ENCODE measurements at places on chromosomes 3 and 15.

- no peak for DNase-seq
Measured at GRCh38 chr3:126155280-126155640, 25.1 kb downstream of the ALDH1L1 start.

GRCh38 chr3:62007036-62007435 is 366.3 kb downstream of the FEZF2 start:
- no peak for DNase-seq

DNA sequence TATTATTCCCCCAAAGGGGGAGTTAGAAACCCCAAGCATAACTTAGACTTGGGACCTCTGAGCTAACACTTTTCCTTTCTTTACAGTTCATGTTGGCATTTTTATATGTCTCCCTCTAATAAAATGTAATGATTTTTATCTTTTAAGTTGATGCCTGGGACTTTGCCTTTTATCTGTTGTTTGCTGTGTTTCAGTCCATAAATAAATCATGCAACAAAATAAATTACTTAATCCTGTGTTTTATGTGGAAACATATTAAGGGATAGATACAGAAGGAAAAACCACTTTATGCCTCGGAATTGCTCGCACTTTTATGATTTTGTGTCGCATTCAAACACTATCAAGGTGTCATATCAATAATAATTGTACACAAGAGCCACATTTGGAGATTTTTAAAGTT is 93.7 kb upstream of the TBC1D5 start:
- DNase-seq, result no peak

- no peak for DNase-seq
Measured at GRCh38 chr15:96619174-96619573, 288.7 kb downstream of the NR2F2 start.

GRCh38 chr3:52534281-52535183 is 875 bp upstream of the NT5DC2 start:
- DNase-seq, result no peak

DNA sequence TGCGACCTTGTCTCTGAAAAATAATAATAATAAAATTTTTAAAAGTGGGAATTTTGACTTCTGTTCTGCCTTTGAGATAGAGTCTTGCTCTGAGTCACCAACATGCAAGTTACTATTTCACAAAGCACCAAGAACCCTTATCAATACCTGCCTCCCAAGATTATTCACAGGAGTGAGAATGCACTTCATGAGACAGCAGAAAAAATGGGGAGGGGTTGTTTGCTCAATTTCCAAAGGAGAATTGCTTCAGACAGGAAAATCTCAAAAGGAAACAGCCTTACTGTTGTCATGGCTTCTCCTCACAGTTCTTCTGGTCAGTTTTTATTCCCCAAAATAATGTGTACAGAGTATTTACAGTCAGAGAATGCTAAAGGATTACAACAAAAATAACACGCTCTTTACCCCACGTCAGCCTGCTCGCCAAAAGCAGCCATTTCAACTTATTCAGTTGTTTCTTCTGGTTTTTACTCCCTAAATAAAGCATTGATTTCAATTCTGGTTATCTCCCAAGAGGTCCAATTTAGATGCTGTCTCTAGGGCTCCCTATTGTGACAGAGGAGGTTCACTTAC is 89.0 kb downstream of the PPCDC start:
- DNase-seq, result no peak

- no peak for DNase-seq
Measured at GRCh38 chr3:101903451-101903871, 54.1 kb downstream of the NFKBIZ start.

- no peak for DNase-seq
Measured at GRCh38 chr3:59780209-59780608, 730.4 kb upstream of the CFAP20DC start.

- DNase-seq, result no peak
Measured at GRCh38 chr3:139020868-139021234, at the start of gene PRR23B. Gene PRR23B (minus strand): TSS chr3:139020926. CDS start chr3:139020661, 265 bp downstream.

GRCh38 chr15:70400766-70401541 is 303.2 kb upstream of the TLE3 start:
- DNase-seq, result no peak

DNA sequence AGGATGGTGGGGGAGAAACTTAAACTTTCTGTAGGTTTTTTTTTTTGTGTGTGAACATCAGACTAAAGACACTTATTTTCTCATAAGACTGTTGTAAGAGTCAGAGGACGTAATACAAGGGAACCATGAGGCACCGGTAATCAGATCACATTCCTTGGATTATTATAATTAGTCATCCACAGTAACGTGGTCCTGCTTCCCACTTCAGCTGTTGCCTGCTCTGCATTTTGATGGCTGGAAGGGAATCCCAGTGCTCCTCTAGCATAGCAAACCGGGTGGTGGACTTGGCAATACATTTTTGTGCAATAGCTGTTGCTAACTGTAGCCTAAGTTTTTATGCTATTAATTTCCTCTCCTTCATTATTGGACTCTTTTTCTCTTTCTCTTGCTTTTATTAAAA is 294.8 kb downstream of the NR2F2 start:
- DNase-seq, result no peak

DNA sequence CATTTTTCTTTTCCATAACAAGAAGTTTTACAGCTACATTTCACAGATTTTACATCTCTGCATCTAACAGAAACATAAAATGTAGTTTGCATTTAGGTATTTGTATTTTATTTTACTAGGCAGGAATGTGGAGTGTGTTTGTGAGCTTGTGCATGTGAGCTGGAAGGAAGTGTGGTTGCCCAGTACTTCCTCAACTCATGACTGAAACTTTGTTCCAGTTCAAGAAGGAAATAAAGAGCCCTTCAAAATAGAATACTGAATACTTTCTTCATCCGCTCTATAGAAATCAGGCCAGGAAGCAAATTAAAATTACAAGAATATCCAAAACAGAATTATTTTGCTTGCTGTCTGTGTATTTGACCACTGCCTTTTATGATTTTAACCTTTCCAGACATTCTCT is 81.3 kb downstream of the CHL1 start:
- no peak for DNase-seq

DNA sequence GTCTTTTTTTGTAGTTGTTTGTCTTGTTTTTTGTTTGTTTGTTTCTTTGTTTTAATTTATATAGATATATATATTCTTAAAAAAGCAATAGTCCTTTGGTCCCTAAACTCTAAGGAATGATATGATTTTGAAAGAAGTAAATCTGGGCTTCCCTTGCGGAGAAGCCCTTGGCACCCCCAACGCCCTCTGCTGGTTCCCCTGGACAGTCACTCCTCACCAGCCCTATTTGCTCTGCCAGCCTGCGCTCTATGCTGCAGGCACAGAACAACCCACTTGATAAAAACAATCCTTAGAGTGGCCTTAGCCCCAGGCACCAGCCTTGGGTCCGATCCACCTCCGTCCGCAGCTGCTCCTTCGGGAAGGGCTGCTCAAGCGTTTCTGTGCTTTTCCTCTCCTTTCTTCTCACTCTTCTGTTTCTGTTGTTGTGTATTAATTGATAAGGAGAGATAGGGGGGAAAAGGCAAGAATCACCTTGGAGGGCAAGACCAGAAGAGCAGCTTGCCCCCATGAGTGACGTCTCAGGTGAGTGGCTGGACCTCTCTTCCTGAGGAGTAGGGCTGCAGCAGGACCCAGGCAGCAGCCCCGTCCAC is 13.7 kb upstream of the PARP6 start:
- DNase-seq, result no peak

GRCh38 chr3:186360779-186361178 is 1.3 kb downstream of the DGKG start:
- DNase-seq, result no peak

DNA sequence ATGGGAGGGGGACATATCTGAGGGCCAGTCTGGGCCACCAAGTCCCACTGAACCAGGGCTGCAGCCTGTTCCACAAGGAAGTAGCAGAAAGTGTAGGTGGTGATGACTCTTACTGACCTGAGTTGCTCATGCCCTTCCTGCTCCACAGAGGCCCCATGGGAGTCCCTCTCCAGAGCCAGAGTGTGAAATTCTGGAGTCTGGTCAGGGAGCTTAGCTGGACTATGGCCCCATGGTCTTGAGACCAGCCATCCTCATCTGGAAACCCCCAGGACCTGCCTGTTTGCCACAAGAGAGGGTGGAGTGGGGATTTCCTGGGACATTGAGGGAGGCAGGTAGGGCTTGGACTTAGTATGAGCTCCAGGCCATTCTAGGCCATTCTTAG is 3.0 kb downstream of the SPINT1 start:
- no peak for DNase-seq

DNA sequence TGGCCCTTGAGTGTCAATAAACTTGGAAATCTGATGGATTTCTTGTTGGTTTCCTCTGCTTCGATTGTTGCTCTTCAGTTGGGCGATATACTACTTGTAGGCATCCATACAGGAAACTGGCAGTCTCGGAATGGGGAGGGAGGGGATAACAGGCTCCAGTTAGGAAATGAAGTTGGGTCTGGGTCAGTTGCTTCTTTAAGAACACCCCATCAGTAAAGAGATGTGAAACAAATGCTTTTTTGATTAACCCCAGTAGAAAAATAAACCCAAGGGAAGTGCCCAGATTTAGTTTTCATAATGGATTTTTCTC is 681 bp downstream of the CHMP2B start:
- no peak for DNase-seq

- DNase-seq, result no peak
Measured at GRCh38 chr3:157175691-157176507, 16.0 kb upstream of the CCNL1 start.

DNA sequence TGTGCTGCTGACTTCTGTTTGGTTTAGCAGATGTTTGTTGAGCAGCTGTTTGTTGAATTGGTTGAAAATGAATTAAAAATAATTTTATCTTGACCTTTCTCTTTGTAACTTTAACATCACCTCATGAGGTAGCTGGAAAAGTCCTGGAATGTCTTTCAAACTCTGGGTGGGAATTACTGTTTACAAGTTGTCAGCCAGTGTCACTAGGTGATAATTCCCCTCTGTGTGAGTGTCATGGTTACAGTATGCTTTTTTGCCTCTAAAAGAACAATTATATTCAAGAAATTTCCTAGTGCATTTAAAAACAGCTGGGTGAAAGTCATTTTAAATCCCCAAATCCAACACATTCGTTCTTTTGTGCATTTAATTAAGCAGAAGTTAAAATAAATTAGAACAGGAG is 113.2 kb downstream of the PTPRG start:
- no peak for DNase-seq

DNA sequence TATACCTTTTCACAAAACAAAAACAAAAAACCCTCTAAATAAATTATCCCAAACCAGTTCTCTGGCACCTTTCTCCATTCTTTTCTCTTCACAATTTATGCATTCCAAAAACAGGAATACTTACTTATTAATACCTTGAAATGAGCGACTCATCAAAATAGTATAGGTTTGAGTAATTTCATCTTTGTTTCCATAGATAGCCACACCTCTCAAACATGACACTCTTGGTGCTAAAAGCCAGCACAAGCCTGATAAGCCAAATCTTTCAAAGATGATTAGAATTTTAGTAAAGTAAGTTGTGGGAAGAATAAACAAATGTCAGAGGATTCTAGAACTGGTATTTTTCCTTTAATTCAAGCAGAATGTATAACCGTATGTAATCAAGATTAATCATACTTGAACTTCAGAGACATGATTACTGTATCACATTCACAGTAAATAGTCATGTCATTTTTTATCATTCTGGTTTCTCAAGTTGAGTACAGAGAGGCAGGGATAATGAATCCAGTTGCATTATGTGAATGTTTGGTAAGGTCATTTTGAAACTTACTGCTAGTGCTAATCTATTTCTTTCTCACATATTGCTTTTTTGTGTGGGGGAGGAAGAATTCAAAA is 12.1 kb upstream of the WDR5B start:
- no peak for DNase-seq

DNA sequence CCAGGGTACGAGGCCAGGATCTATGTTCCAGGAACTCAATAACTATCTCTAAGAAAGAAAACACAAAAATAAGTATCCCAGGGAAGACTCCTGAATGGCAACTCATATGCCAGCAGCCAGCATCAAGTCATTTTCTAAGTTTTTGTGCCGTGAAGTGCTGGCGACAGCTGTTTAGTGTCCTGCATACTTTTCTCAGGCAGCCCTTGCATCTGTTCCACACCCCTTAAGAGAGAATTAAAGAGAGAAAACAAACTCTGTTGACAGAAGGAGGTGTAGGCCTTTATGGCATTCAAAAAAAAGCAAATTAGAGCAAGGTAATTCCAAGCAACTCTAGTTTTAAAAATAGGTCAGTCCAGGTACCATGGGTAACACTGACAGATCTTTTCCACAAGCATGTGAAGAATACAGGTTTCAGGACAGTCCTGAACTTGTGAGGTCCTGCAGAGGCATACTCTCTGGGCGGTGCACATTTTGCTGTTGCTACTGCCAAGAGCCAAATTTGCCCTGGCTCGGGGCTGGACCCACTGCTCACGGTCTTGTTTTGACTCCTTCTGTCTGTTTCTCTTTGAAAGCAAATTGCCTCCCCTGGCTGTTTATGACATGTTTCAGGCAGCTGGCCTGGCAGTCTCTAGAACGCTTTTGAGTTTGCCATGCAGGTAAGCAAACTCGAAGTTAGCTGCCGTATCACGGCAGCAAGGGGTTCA is 252.1 kb upstream of the ADAMTS9 start:
- no peak for DNase-seq

- DNase-seq, result no peak
Measured at GRCh38 chr3:197520311-197521276, 35.2 kb downstream of the BDH1 start.

DNA sequence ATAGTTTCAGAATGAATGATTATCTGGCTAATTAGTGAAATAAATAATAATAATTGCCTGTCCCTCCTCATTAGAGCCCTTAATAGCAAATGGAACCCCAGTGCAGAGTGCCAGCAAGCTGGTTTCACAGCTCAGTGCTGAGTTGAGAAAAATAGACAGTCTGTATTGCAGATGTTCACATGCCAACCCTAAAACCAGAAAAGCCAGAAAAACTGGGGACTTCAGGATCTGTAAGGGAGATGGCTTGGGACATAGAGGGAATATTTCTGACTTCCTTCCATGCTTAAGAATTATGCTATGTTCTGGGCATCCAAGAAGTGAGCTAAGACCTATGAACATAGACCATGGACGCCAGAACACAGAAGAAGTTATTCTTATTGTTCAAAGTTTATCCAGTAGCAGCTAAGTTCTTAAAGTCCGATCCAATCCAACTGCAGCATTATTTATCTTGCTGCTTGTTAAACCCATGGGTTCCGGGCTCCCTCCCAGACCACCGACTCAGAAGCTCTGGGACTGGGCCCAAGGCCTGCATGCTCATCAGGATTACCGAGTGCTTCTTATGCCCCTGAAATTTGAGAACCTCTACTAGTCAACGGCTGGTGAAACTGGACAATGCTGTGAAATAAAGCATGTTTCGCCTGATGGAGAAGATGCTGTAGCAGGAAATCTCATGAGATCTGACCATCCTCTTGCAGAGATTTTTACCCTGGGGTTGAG is 158.3 kb downstream of the FOXB1 start:
- no peak for DNase-seq

GRCh38 chr15:25057574-25057973 is 102.8 kb downstream of the SNRPN start:
- DNase-seq, result no peak

- no peak for DNase-seq
Measured at GRCh38 chr3:101932326-101933068, 83.2 kb downstream of the NFKBIZ start.

DNA sequence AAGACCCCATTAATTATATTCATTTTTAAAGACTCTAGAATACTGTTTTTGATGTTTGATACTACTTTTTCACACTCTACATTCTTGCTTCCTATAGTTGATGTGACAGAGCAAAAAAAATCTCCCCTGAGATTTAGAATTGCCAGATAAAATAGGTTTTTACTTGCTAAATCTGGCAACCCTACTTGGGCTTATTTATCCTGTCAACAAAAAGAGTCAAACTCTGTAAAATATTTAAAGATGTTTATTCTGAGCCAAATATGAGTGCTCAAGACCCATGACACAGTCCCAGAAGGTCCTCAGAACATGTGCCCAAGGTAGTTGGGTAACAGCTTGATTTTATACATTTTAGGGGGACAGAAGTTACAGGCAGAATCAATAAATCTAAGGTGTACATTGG is 72.3 kb downstream of the DAPK2 start:
- no peak for DNase-seq
